Activated CD4-positive, alpha-beta T cell treated with anti-CD3 and anti-CD28 coated beads, Interleukin-2, Interleukin-4, amounts not matched to agents 100 ng/mL and 50 ng/mL, durations not matched to agents 16 hours and 8 hours (primary cell): ENCODE measurements at places on chromosomes 4 and X.

GRCh38 chrX:10042055-10042454, 74.9 kb downstream of the CLDN34 start:
- no peak for DNase-seq

GRCh38 chrX:48745222-48745621, 16.3 kb upstream of the GLOD5 start:
- no peak for DNase-seq

DNA sequence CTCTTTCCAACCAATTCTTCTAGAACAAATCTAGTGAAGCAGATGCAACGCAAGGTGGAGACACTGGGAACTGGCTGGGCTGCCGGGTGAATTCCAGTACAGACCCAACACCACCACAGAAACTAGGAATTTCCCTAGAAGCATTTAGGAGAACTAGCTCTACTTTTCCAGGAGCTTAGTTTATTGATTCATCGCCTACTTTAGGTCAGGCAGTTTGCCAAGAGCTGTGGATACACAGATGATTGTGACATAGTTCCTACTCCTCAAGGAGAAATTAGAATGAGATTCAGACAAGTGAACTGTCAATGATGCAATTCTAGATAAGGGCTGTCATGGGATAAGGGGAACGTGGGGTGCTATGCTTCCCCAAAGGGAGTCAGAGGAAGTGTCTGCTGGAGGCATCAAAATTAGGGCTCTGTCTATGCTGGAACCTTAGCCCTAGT, 350.0 kb downstream of the CAMK2D start:
- no peak for DNase-seq

- DNase-seq, result no peak
Measured at GRCh38 chr4:122700178-122700725, 32.3 kb upstream of the BBS12 start.

- no peak for DNase-seq
Measured at GRCh38 chr4:82618103-82618720, 56.4 kb upstream of the TMEM150C start.

DNA sequence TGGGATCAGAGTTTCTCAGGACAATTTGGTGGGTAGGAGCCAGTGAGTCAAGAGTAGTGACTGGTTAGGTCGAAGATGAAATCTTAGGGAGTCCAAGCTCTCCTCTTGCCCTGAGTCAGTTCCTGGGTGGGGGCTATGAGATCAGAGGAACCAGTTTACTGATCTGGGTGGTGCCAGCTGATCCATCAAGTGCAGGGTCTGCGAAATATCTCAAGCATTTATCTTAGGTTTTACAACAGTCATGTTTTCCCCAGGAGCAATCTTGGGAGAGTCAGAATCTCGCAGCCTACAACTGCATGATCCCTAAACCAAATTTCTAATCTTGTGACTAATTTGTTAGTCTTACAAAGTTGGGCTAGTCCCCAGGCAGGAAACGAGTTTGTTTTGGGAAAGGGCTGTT, 1833.2 kb upstream of the PCDH7 start:
- DNase-seq, result no peak

DNA sequence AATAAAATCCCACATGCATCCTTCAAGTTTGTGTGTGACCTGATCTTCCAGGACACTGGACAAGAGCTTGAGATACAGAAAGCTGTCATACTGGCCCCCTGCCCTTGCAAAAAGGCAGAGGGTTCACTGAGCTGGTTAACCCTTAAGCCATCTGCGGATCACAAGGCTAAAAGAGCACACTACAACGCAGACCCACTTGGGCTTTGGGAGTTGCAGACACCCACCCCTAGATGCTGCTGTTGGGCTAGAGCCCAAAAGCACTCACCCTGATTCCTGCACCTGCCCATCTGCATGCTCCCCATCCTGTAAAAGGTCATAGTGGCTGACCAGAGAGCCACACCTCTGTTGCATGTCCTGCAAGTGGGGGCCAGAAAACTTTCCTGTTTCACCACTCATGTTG, 51.1 kb downstream of the TXK start:
- DNase-seq, result no peak

- DNase-seq, result no peak
Measured at GRCh38 chr4:47661741-47662140, 176.1 kb downstream of the CORIN start.

DNA sequence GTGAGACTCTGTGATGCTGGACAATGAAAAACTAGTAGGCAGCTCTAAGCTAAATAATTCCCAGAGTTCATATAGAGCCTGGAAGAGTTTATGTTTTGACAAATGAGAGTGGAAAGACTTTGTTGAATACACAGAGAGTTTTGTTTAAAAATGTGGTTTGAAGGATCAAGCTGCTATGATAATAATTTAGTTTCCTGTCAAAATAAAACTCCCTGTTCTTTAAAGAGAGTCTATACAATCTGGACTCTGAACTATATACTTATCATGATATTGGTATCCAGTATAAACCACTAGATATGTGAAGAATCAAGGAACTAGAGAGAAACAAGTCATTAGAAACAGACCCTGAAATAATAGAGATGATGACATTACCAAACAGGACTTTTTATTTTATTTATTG, 158.6 kb downstream of the C4orf33 start:
- DNase-seq, result no peak

DNA sequence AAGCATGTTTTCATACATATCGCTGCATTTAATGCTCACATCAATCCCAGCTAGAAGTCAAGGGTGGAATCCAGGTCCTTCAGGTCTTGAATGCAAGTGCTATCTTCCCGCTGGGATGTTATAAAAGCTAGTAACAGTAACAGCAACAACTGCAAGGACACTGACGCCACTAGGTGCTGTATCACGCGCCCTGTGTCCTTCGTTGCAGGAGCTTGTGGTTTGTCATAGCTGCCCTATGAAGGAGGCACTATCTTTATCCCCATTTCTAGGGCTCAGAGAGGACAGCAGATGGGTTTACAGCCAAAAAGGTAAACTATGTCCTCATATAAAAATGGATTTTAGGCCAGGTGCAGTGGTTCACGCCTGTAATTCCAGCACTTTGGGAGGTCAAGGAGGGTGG, 202.9 kb downstream of the NSUN7 start:
- DNase-seq, result no peak

- DNase-seq, result no peak
Measured at GRCh38 chr4:131098976-131099375, 2003.0 kb downstream of the C4orf33 start.

DNA sequence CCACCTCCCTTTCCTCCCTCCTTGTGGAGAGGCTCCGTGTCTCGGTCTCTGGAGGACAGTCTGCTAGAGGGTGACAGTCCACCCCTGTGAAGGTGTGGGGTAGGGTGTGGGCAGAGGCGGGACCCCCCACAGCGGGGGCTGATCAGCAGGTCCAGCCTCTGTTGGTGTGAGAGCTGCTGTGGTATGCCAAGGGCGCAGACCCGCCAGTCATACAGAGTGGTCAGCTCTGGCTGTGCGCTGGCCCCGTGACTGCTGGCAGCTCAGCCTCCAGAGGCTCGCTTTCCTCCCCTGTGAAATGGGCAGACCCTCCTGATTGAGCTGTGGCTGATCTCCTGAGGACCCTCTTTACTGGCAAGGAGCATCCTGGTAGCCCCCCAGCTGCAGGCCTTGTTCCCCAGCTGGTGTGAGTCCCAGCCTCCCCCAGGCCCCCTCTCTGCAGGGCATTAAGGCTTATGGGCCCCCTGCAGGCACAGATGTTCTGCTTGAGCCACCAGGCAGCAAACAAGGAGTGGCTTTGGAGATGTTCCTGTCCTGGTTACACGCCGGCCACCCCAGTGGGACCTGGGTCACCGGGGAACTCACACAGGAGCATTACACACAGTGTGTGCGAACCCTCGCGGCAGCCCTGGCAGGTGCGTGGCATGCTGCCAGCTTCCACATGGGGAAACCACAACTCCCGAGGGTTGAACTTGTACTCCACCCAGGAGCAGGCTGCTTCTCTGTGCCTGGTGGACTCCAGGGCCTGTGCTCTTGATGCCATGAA, 76.8 kb downstream of the PPP2R2C start:
- no peak for DNase-seq

DNA sequence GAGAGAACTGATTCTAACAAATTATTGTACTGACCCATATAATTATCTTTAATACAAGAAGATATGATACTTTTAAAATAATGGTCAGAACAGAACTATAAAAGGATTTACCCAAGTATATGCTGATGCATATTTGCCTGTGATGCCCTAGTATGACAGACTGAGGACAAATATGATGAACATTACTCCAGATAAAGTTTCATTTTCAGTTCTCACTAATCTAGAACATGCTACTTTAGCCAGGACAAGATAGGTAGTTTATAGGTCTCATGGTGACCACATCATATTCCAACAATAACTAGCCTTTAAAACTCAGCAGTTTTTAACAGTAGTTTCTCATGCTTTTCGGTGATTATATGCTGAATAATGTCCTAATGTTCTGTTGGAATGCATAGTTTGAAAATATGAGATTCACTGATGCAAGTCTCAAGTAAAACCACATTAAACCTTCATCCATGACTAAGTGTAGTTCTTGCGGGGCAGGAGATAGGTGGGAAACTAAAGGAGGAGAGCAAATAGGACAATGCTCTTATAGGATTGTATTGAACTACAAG, 295.2 kb upstream of the AGA start:
- no peak for DNase-seq

GRCh38 chr4:153266988-153267387, 62.7 kb downstream of the TRIM2 start:
- no peak for DNase-seq

- DNase-seq, result no peak
Measured at GRCh38 chr4:123599061-123599919, 202.7 kb downstream of the SPRY1 start.

- no peak for DNase-seq
Measured at GRCh38 chr4:104750008-104750407, 255.3 kb upstream of the CXXC4 start.

- no peak for DNase-seq
Measured at GRCh38 chr4:3313139-3313538, 20.3 kb downstream of the RGS12 start.

DNA sequence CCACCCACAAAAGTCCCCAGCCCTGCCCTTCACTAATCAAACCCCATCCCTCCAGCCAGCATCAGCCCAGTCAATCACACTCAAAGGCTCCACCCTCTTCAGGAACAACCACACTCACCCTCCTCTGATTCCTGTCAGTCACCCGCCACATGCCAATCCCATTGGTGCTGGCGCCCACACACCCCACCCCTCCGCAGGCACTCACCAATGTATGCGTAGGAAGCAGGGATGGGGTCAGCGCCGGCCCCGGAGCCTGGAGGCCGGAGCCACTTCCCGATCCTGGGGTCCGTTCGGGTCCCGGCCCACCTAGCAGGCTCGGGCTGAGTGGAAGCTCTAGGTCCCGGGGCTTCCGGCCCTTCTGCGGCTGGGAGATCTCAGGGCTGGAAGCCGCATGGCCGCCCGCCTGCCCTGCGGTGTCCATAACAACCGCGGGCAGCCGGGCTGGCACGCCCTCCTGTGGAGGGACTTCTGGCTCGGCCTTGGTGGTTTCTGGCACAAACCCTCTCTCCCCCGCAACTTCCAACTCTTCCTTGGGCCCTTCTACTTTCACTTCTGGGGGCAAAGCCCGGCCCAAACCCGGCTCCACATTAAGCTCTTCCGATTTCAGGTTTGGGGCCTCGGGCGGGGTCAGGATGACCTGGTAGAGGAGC, 7.9 kb upstream of the CFP start:
- DNase-seq, result peak; percentile 30

- no peak for DNase-seq
Measured at GRCh38 chrX:111823128-111823527, 52.9 kb upstream of the TRPC5OS start.

DNA sequence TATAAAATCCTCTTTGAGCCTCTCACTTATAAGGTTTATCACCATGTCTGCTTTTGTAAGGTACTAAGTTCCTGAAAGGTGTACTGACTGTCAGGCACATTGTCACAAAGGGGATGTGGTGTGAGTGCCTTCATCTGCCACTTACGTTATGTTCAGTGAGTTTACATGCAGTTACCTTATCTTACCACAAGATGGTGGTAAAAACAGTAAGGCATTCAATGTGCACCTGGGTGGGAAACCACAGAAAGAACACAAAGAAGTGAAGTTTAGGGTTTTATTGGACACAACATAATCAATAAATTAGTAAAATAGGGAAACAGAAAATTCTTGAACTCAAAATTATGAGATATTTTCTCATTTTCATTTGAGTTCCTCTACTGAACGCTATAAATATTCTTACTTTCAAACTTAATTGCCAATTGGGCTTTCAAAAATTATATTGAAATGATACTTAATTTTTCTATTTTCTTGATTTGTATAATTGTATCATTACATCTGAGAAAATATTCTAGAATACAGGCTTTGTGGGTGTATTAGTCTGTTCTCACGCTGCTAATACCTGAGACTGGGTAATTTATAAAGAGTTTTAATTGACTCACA, 650.8 kb downstream of the PCDH7 start:
- peak; percentile 47 for DNase-seq

DNA sequence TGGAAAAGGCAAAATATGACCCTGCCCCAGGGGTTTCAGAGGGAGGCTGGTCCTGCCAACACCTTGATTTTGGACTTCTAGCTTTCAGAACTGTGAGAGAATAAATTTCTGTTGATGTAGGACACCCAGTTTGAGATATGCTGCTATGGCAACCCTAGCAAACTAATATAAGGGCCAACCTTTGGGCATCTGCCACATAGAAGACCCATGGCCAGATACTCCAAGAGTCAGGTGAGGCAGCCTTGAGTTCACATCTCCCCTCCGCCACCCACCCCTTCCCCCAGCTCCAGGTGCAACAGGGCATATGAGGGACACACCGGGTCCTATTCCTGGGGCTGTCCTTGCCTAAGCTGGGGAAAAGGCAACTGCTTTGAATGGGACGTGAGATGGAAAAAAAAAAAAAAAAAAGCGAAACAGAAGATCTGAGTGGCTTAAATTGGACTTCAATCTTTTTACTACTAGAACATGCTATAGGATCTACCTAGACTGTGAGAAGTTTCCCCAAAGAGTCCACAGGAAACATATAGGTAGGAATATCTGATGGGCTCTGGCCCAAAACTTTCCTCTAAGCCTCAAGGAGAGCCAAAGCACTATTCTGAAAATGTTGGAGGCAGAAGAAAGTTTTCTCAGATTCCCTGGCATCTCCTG, 56.5 kb upstream of the PROM1 start:
- DNase-seq, result no peak

DNA sequence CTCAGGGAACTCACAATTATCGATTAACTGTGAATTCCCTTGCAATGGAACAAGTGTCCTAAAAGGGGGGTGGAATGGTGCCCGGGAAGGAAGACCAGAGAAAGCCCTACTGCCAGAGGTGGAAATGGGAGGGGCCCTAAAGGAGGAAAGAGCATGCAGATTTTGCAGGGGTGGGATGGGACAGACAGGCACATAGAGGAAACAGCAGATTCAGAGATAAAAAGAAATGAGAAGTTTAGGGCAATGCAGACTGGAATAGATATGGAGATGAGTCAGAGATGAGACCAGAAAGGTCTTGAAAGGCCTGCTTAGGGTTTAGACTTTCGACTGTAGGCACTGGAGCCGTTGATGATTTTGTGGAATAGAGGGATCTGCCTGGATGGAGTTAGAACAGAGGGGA, 57.4 kb upstream of the PITX2 start:
- no peak for DNase-seq

- no peak for DNase-seq
Measured at GRCh38 chr4:89625599-89626293, 211.2 kb downstream of the SNCA start.

- DNase-seq, result no peak
Measured at GRCh38 chrX:68433981-68434299, 645 bp upstream of the OPHN1 start.
